ENCODE measurements at places on chromosomes 3 and 15. TPM values are rescaled to one million over a fixed set of nuclear protein-coding genes. Genes with fewer than 3 reads are reported as not detected.

RBMS3 gene
- under 0.01 TPM for total RNA-seq

ZWILCH gene
- total RNA-seq: 4.8 TPM

VGLL3 gene
- 0.54 TPM for total RNA-seq

DUOXA1 gene
- under 0.01 TPM for total RNA-seq

AHSG gene
- not detected for total RNA-seq

SCN5A gene
- 0.27 TPM for total RNA-seq

ADAMTS7 gene
- 0.27 TPM for total RNA-seq

CYFIP1 gene
- 110 TPM for total RNA-seq

- DNase-seq: no peak
Observed at GRCh38 chr3:124780356-124780755, 50.1 kb downstream of the UMPS start.

- DNase-seq: no peak
Observed at GRCh38 chr3:116432795-116433194, 12.5 kb downstream of the LSAMP start.

DNA sequence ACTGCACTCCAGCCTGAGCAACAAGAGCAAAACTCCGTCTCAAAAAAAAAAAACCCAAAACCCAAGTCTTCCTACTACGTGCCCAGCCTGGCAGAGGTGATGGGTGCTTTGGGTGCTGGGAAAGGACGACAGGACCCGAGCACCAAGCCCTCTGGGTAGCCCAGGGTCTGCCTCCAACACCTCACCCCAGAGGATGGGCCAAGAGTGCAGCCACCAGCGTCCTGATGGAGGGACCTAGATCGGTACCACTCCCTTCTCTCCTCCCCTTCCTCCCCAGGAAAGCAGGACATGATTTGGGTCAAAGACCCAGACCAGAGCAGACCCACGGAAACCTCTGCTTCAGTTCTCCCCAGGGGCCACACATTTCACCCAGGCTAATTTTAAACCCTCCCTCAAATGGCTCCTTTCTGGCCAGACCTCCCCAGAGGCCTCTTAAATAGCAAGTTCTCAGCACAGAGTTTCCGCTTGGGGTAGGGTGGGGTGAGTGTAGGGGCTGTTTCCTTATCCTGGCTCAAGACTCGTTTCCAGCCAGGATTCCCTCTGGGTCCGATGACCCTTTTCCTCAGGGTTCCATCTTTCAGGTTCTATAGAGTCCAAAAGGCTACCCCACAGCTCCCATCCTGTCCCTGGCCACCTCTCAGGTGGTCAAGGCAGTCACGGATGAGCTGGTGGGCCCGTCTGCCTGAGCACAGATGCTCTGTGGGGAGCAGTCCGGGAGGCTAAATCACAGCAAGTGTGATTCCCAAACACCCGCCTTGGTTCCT, 20.5 kb downstream of the RBPMS2 start:
- no peak for DNase-seq

DNA sequence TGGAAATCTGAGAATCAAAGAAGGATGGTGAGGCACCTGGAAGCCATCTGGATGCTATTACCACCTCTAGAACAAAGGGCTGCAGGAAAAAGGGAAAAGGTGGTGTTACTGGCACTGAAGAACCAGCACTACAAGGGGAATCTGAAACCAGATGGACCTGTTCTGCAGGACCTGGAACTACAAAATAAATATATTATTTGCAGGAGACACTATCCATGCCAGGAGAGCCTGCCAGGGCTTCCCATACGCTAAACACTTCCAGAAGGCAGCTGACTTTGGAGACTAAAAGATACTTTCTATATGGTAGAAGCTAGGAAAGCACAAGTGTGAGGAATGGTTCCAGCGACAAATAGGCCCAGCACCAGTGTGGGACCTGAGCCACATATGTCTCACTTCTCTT, 83.4 kb upstream of the POU1F1 start:
- no peak for DNase-seq

DNA sequence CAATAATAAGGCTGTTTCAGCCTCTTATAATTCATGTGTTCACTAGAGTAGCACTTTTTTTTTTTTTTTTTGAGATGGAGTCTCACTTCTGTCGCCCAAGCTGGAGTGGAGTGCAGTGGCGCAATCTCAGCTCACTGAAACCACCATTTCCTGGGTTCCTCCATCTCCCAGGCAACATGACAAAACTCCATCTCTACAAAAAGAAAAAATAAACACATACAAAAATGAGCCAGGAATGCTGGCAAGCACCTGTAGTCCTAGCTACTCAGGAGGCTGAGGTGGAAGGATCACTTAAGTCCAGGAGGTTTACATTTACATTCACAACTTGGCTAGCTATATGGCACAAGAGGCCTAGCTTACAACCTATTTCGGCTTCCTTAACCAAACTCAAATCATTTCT, 6.8 kb downstream of the USP4 start:
- no peak for DNase-seq

GRCh38 chr3:189401196-189401595, 229.4 kb downstream of the TPRG1 start:
- DNase-seq: no peak

GRCh38 chr15:28103831-28104230, 4.7 kb upstream of the OCA2 start:
- DNase-seq: no peak

GRCh38 chr15:75200765-75201615, 692 bp upstream of the C15orf39 start:
- peak; percentile 44 for DNase-seq

GRCh38 chr3:52846432-52846965, 11.7 kb upstream of the MUSTN1 start:
- DNase-seq: no peak

DNA sequence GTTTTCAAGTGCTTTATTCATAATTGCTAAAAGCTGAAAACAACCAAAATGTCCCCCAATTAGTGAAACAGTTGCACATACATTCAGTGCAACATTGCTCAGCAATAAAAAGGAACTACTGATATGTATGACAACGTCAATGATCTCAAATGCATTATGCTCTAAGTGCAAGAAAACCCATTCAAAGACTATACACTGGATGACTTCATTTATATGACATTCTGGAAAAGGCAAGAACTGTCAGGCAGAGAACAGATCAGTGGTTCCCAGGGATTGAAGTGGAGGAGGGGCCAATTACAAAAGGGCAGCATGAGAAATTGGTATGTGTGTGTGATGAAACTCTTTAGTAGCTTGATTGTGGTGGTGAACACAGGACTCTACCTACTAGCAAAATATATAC, 585.6 kb downstream of the TBL1XR1 start:
- DNase-seq: no peak

- no peak for DNase-seq
Observed at GRCh38 chr3:178001670-178002101, 534.5 kb upstream of the KCNMB2 start.

DNA sequence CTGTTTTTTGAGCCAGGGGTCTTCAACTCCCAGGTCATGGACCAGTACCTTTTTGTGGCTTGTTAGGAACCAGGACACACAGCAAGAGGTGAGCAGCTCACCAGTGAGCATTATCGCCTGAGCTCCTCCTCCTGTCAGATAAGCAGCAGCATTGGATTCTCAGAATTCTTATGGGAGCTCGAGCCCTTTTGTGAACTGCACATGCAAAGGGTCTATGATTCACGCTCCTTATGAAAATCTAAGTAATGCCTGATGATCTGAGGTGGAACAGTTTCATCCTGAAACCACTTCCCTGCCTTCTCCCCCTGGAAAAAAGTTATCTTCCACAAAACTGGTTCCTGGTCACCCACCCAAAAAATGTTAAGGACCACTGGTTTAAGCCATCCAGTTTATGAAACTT, 1047.6 kb downstream of the OTOL1 start:
- no peak for DNase-seq
